ENCODE measurements at places on chromosomes 2 and 18. TPM values are rescaled to one million over a fixed set of nuclear protein-coding genes. Genes with fewer than 3 reads are reported as not detected.

Gene REG3A
- total RNA-seq: not detected

DNA sequence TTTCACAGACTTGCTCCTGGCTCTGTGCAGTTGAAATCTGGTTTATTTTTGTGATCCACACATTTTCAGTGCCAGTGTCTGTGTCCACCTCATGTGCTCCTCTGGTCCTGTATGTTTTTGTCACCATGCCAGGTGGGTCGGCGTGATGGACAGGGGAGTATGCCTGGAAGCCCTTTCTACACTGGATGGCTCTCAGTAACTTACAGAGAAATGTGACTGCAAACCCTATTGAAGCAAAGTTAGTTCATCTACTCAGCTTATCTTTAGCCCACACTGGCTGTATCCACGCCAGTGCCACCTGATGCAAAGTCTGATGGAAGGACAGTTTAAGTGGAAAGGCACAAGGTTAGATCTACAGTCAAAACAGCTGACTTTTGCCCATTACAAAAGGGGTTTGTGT lies 4.3 kb downstream of the IMPA2 start:
- DNase-seq: no peak

GRCh38 chr2:10957391-10957790 lies 45.7 kb downstream of the KCNF1 start:
- DNase-seq: no peak

DNA sequence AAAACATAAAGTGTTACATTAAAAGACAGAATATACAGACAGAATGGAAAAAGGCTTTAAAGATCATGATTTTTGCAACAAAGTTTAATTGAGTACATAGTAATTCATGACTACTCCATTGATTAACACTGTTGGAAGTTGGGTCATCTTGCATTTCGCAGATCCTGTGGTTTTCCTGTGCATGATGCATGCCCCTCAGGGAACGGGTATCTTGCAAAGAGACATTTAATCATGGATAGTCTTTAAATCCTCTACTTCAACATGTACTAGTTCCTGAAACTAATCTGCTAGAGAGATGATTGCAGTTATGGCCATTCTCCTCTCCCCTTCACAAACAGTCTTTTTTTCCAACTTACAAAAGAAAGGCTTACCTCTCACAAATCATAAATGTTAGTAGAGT lies 155.6 kb upstream of the DSEL start:
- peak; percentile 16 for DNase-seq

GRCh38 chr2:191800874-191801273 lies 46.0 kb downstream of the CAVIN2 start:
- DNase-seq: peak; percentile 17

- DNase-seq: no peak
Observed at GRCh38 chr18:76432274-76432755, 62.7 kb downstream of the ZNF516 start.

- no peak for DNase-seq
Observed at GRCh38 chr18:6269660-6270332, 144.9 kb downstream of the L3MBTL4 start.

Gene NR4A2
- total RNA-seq: 12.0 TPM

- DNase-seq: no peak
Observed at GRCh38 chr2:132871831-132872230, 201.8 kb upstream of the LYPD1 start.

DNA sequence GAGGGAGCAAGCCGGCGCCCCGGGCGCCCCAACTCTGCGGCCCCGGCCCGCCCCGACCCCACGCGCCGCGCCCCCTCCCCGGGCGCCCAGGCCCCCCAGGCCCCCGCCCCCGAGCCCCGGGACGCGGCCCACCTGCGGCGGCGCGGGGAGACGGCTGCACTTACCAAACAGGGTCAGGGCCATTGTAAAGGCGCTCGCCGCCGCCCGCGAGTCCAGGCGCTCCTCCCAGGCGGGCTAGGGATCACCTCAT lies 526 bp downstream of the CHN1 start:
- no peak for DNase-seq

Gene FHOD3
- total RNA-seq: 18.1 TPM

DNA sequence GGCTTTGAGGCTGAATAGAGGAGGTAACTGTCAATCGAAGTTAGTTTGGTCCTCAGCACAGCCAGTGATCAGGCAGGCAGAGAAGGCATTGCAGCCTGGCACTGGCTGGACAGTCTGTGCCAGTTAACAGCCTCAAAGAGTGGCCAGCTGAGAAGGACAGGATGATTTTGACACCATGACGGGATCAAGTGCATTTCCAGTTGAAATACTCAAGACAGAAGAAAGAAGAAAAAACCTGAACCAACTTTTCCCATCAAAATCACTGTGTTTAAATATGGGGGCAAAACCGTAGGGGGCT lies 96.7 kb upstream of the ZCCHC2 start:
- DNase-seq: no peak

- DNase-seq: no peak
Observed at GRCh38 chr2:234630801-234631261, 133.9 kb upstream of the ARL4C start.

DNA sequence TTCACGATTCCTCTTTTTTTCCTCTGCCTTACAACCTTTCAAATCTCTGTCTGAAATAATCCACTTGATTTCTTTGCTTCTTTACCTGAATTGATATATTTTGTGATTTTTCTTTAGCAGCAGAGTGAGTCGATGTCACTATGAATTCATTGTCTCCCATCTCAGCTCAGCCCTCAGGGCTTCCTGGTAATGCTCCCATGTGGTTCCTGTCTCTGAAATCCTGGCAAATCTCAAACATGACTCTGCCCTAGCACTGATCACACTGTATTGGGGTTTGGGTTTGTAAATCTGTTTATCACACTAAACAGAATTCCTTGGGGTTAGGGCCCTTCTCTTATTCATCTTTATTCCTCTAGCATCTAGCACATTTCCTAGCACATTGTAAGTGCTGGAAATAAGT lies 43.0 kb upstream of the MSTN start:
- DNase-seq: peak; percentile 28

- DNase-seq: peak; percentile 82
Observed at GRCh38 chr18:57780706-57781347, 22.3 kb downstream of the ATP8B1 start.

Gene PSMA8
- not detected for total RNA-seq

DNA sequence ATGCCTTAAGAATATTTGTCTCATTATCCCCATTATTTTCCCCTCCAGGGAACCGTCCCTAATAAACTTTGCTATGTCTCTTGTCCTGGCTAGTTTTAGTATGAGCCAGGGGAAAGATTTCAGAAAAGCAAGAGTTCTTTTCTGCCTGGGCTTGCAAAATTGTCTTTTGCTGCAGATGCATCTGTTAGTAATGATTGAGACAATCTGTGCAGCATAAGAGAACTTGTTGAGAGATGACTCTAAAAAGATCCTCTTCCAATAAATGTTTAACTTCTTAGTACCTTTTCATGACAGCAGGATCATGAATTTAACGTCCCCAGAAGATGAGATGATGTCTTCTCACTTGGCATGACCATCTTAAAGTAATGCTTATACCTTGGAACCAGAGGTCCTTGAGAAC lies 172.5 kb upstream of the CREB1 start:
- DNase-seq: no peak
